Panc1 (cell line): ENCODE measurements at places on chromosomes 6 and 20.

DNA sequence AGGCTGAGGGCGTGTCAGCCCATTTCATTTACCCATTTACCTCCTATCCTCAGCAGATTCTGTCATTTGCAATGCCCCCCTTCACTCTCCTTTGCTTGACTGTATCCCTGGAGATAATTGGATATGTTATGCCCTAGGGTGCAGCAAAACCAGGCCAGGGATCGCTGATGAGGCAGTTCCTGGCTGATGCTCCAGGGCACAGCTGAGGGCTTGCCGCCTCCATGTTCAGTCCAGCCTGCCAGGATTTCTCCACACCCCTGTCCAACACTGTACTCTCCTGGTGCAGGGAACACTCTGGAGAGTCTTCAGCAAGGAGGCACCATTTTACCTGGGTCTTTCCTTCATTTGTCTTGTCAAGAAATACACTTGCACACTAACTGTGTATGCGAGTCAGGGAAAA is 532.1 kb upstream of the CHD6 start:
- H3K4me3 ChIP-seq = no peak overlapping the region
- no peaks in the 10 kb centered on the region for H3K4me1 ChIP-seq
- H3K27me3 ChIP-seq = no peaks in the 10 kb centered on the region
- no peak for DNase-seq
- no peak overlapping the region for H3K27ac ChIP-seq

- no peak for DNase-seq
- H3K4me1 ChIP-seq = no peaks in the 10 kb centered on the region
- no peak overlapping the region for H3K4me3 ChIP-seq
- H3K27ac ChIP-seq = no peak overlapping the region
Measured at GRCh38 chr6:112148103-112148502, 60.7 kb downstream of the FAM229B start.

DNA sequence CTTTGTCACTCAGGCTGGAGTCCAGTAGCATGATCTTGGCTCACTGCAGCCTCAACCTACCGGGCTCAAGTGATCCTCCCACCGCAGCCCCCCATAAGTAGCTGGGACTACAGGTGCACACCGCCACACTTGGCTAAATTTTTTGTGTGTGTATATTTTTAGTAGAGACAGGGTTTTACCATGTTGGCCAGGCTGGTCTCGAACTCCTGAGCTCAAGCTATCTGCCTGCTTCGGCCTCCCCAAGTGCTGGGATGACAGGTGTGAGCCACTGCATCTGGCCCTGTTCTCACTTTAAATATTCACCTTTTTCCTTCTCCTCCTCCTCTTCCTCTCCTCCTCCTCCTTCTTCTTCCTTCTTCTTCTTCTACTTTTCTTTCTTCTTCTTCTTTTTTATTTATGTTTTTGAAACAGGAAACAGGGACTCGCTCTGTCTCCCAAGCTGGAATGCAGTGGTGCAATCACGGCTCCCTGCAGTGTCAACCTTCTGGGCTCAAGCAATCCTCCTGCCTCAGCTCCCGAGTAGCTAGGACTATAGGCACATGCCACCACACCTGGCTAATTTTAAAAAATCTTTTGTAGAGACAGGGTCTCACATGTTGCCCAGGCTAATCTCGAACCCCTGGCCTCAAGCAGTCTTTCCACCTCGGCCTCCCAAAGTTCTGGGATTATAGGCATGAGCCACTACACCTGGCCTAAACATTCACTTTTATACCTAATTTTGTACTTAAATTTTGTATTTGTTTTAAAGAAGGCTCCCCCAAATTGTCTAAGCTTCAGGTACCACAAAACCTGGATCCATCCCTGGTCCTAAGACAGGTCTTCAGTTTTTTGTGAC is 47.2 kb upstream of the NCOA3 start:
- no peaks in the 10 kb centered on the region for H3K27me3 ChIP-seq
- DNase-seq = no peak
- H3K4me3 ChIP-seq = no peak overlapping the region
- H3K4me1 ChIP-seq = peaks cover 17% of the 10 kb centered on the region; the same call in 1 of the 2 replicates
- peak overlapping the region; percentile 72 for H3K27ac ChIP-seq
- no peaks in the 10 kb centered on the region for H3K36me3 ChIP-seq

DNA sequence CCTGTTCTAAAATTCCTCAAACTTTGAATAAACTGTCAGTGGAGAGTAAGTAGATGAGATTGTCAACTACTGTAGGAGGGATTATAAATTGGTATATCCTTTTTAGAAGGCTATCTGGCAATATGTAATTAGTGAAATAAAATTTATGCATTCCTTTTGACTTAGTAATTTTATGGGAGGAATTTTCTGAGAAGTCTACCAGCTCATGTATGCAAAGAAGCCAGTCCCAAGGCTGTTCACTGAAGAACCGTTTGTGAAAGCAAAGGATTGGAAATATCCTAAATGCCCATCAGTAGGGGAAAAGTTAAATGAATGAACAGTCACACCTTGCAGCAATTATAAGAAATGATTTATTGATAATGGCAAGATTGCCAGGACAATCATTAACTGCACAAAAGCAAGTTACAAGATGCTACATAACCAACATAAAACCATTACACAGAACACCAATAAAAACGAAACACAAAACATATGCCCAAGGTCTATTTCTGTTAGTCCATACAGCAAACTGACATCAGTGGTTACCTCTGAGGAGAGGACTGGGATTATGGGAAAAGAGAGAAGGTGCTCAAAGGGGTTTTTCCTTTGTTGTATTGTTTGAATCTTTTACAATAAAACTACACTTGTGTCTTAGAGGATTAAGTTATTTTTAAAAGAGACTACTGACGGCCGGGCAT is 4.6 kb upstream of the DSTN start:
- H3K27ac ChIP-seq = peak overlapping the region; percentile 99
- H3K4me1 ChIP-seq = peaks cover 56% of the 10 kb centered on the region
- no peaks in the 10 kb centered on the region for H3K27me3 ChIP-seq
- peaks cover 2% of the 10 kb centered on the region; the same call in 1 of the 2 replicates for H3K36me3 ChIP-seq
- no peak for DNase-seq
- H3K4me3 ChIP-seq = no peak overlapping the region

DNA sequence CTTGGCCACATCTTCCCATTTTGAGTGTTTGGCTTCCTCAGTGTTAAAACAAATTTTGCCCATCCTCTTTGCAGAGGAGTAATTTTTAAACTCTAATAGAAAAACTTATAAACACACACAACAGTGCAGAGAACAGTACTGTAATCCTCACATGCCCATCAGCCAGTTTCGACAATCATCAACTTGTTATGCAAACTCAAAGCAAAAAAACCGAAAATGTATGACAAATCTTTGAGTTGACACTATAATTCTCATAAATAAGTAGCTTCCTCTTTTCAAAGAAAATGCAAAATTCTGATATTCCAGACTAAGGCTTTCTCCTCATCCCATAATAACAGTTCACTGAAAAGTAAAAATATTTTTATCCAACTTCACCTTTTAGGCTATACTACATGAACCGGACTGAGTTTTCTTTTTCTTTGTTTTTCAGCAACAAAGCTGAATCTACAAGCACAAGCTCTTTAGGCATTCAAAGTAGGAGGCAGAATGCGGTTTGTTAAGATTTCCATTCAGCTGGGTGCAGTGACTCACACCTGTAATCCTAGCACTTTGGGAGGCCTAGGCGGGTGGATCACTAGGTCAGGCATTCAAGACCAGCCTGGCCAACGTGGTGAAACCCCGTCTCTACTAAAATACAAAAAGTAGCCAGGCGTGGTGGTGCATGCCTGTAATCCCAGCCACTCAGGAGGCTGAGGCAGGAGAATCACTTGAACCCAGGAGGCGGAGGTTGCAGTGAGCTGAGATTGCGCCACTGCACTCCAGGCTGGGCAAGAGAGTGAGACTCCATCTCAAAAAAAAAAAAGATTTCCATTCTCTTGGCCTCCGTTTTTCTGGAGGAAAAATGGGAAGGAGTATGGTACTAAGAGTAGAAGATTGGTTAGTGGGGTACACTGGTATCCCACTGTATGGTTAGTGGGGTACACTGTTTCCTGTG is 74.8 kb downstream of the GCNT2 start:
- no peak for DNase-seq
- no peak overlapping the region for H3K27ac ChIP-seq
- no peaks in the 10 kb centered on the region for H3K27me3 ChIP-seq
- H3K36me3 ChIP-seq = no peaks in the 10 kb centered on the region
- no peak overlapping the region for H3K4me3 ChIP-seq

DNA sequence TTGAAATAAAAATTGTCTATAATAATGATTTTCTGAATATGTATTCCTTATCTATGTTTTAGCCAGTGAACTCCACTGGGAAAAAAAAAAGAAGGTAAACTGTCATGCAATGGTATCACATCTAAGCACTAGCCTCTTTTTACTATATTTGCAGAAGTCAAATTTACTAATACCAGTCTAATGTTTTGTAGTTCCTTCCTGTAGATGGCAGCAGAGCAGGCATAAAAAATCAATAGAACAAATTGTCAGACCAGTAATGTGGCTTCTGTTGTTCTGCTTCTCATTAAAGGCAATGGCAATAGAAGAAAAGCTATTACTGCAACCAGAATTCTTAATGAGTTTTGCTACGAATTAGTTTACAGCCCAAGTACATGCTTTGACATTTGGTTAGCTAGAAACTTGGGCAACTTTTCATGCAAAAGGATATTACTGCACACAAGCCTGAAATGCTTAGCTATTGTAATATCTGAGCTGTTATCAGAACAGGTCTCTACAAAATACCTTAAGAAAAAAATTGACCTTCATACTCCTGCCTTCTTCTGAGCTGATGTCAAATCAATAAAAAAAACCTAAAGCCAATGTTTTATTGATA is 476.9 kb downstream of the KHDRBS2 start:
- peak; percentile 43 for DNase-seq
- H3K27me3 ChIP-seq = no peaks in the 10 kb centered on the region
- no peaks in the 10 kb centered on the region for H3K36me3 ChIP-seq
- H3K4me1 ChIP-seq = no peaks in the 10 kb centered on the region
- no peak overlapping the region for H3K4me3 ChIP-seq
- no peak overlapping the region for H3K27ac ChIP-seq

- no peaks in the 10 kb centered on the region for H3K27me3 ChIP-seq
- no peak overlapping the region for H3K27ac ChIP-seq
- no peak overlapping the region for H3K4me3 ChIP-seq
- no peaks in the 10 kb centered on the region for H3K4me1 ChIP-seq
Measured at GRCh38 chr6:47819461-47819860, 37.6 kb downstream of the OPN5 start.

DNA sequence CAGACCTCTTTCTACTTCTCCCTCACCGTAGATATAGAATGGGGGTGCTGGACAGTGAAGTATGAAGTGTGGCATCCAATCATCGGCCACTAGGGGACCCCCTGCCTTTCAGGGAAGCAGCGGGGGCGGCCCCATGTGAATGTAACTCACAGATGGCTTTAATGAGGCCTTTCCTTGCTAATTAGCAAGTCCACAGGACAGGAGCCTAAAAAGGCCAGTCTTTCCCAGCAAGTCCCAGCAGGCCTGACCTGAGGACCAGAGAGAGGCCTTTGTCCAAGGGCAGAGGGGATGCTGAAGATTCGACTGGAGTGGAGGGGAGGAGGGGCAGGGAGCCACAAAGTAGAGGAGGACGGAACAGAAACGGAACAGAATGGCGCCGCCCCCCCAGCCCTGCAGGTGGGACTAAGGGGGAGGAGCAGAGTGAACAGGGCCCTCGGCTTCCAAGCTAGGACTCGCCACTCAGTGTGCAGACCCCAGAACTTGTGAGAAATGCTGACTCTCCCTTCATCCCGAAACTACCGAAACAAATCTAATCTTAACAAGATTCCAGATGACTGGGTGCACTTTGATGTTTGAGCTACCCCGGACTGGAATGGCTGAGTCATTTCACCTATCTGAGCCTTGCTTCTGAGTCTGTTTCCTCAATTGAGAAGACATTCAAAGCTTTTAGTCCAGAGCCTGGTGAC is 5.8 kb downstream of the C6orf132 start:
- peak overlapping the region; percentile 94 for H3K27ac ChIP-seq
- H3K36me3 ChIP-seq = no peaks in the 10 kb centered on the region
- no peaks in the 10 kb centered on the region for H3K27me3 ChIP-seq

GRCh38 chr6:69038841-69039240 is 403.8 kb downstream of the ADGRB3 start:
- no peaks in the 10 kb centered on the region for H3K36me3 ChIP-seq
- no peaks in the 10 kb centered on the region for H3K4me1 ChIP-seq
- H3K4me3 ChIP-seq = no peak overlapping the region
- no peak for DNase-seq

- no peak overlapping the region for H3K27ac ChIP-seq
- no peaks in the 10 kb centered on the region for H3K27me3 ChIP-seq
- no peak for DNase-seq
- H3K4me3 ChIP-seq = no peak overlapping the region
Measured at GRCh38 chr6:68975064-68975463, 340.0 kb downstream of the ADGRB3 start.

GRCh38 chr6:150741633-150742200 is 123.8 kb upstream of the MTHFD1L start:
- no peaks in the 10 kb centered on the region for H3K4me1 ChIP-seq
- H3K27ac ChIP-seq = no peak overlapping the region
- no peak for DNase-seq
- no peaks in the 10 kb centered on the region for H3K27me3 ChIP-seq

GRCh38 chr6:74182992-74183391 is 487.0 kb downstream of the CD109 start:
- H3K4me1 ChIP-seq = no peaks in the 10 kb centered on the region
- H3K27ac ChIP-seq = no peak overlapping the region
- no peaks in the 10 kb centered on the region for H3K36me3 ChIP-seq
- no peak for DNase-seq
- no peak overlapping the region for H3K4me3 ChIP-seq

DNA sequence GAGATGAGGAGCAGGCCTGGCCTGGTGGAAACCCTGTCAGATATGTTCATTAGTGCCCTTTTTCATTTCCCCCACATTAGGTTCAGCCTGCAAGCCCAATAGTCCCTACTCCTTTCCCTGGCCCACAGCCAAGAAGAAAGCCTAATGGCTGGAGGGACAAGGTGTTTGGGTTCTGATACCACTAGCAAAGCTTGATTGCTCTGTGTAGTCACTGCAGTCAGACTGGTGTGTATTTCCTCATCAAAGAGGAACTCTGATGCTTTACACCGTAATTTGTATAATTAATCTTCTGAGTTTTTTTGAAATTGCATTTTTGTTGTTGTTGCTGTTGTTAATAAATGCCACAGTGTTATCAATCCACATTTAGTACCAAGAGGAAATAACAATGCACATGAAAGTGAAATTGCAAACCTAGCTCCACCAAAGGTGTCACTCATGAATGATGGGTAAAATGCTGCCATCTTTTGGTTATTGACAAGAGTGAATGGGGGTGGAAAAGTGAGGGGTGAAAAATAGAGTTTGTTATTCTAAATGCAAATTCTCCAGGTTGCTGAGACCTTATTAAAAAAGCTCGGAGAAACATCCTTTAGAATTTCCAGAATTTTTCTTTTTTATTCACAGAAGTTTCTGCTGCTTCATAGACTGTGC is 320.2 kb upstream of the POU3F2 start:
- no peaks in the 10 kb centered on the region for H3K36me3 ChIP-seq
- no peaks in the 10 kb centered on the region for H3K4me1 ChIP-seq
- H3K27ac ChIP-seq = no peak overlapping the region
